ENCODE measurements at places on chromosomes 2 and 18.
A peak's percentile ranks its signal among the peaks of the same experiment; 100 is the strongest.

DNA sequence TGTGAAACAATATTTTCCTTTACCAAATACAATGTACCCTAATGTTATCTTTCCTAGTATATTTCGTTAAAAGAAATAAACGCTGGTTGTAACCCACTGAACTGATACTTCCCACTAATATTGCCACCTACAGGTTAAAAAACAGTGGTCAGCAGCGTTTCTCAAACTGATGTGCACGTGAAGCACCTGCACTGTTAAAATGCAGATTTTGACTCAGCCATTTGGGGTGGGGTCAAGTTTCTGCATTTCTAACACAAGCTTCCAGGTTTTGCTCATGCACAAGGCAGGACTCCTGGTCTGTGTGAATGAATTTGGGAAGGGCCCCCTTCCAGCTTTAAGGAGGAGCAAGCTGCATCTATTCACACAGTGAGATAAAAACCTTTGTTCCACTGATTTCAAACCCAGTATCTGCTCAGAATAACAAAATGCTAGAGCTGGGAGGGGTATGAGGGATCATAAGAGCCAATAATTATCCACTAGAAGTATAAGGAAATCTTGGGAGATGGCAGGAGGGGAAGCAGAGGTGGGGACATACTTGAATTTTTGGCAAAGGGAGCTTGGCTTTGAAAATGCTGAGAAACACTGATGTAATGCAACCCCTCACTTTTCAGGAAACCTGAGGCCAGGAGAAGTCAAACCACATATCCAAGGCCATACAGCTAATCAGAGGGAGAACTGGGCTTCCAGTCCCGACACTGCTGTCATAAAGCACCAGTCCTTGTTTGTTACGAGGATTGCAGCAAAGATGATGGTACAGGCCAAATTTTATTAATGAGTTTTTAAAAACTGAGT lies 116.2 kb downstream of the RBMS1 start:
- DNase-seq: no peak

GRCh38 chr2:234989183-234989701 lies 37.4 kb downstream of the SH3BP4 start:
- DNase-seq: no peak

DNA sequence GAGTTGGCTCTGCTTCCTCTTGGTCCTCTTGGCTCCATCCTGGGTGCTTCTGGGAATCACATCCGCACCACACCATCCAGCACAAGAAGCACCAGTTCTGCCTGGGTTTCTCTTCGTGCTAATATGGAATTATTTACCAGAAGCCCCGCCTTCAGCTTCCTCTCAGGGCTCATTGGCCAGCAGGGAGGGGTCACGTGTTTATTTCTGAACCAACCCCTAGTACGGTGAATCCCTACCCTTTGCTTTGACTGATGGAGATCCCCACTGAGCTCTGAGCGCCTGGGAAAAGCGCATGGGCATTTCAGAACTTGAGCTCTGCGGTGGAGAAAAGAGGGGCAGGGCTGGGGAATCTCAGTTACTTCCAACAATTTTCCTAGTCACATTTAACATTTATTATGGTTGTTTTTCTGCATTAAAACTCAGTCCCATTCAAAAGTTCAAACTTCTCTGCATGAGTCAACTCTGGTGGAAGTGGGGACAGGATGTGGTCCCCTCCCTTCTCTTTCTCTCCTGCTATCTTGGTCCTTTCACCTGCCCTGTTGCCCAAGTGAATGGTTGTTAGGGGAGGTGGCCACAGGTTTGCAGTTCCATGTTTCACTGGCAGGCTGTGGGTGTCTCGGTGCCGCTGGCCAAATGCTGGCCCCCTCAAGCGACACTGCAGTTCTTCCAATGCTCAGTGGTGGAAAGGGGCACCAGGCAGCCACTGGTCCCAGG lies 76.4 kb upstream of the TTC39C start:
- no peak for DNase-seq

- no peak for DNase-seq
Observed at GRCh38 chr18:24986666-24987302, 365.2 kb downstream of the ZNF521 start.

DNA sequence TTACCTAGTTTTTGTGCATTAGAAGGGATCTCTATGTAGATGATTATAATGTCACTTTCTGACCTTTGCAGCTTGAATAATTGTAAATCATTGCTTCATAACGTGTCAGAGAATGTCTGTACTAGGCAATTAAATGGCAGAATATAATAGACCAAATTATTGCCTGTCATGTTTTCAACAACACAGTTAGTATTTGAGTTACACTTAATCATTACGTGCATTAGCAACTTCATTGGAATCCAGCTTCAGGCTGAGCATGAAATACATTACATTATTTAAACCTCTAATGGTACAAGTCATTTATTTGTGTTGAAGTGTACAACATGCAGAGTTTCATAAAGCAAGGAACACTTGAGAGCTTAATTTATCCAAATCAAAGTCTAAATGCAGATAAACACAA lies 48.0 kb downstream of the ZNF407 start:
- no peak for DNase-seq

DNA sequence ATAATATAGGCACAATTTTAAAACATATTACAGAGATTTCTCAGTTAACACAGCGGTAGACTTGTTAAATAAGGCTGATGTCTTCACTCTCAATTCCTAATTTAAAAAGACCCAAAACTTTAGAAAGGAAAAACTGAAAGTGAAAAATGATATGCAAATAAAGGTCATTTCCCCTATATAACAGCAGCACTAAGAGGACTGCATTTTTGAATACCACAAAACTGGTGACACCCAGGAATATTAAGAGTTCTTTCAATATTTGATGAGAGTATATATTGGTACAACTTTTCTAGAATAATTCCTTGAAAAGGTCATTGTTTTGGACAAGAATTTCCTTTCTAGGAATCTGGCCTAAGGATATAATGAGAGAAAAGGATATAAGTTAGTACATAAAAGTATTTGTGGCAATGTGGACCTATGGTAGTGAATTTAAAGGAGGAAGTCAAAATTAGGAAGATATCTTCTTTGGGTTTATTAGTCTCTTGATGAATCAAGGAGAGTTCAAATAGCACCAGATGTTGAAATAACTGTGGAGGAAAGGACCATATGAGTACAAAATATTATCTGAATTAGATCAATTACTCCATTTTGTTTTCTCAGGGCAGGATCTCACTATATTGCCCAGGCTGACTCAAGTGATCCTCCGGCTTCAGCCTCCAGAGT lies 70.3 kb downstream of the TMEM237 start:
- DNase-seq: peak; percentile 13

DNA sequence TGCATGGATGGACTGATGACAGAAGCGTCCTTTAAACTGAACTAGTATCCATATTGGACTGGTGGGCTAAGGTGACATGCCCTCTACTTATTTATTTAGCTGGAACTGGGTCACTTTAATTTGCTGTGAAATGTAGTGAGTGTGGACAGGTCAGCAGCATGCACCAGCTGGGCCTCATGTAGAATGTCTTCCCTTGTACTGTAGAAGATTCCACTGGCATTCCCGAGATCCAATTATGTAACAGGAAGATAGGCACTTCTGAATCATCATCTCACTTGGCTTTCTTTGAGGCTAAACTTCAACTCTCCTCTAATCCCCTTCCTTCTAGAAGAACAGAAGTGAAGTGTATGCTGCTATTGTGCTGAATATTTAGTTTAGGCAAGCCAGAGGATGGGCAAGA lies 296.2 kb downstream of the SLC8A1 start:
- DNase-seq: no peak

All from MM.1S (cell line).